Activated T-helper 17 cell treated with anti-CD3 and anti-CD28 coated beads, Interleukin-2, amount 50 U/mL, for 72 hours (primary cell): ENCODE measurements at places on chromosomes 16 and 17. TPM values are rescaled to one million over a fixed set of nuclear protein-coding genes. Genes with fewer than 3 reads are reported as not detected.

DNA sequence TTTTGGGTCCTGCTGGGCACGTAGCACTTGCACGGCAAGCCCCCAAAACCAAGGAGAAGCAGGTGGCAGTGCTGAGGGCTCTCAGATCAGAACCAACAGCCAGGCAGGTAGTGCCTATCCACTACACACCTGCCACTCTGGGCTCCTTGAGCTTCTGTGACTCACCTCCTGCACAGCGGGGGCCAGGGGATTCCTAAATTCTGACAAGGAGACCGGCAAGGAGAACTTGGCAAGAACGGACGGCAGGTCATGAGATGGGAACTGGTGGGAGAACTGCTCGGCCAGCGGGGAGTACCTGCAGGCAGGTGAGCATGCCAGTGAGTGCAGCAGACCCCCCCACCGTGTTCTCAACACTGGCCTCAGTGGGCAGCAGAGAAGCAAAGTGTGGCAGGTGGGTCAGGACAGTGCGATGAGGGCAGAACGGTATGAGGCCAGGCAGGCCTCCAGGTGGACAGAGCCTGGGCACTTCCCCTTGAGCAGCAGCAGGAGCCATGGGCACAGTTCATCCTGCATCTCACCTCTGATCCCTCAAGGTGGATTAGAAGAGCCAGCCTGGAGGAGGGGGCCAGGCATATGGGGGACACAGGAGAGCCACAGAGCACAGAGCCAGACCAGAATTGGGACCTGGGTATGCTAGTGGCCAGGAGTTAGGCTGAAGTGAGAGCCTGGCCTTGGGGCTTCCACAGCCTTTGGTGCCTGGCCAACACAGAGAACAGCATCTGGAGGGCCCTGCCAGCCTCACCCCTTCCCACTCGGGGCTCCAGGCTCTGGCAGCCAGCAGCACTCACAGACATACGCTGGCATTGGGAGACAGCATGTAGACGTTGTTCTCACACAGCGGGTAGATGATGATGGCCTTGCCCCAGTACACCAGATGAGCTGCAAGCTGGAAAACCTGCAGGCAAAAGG lies 14.7 kb downstream of the MPG start:
- no peak for ATAC-seq

DNA sequence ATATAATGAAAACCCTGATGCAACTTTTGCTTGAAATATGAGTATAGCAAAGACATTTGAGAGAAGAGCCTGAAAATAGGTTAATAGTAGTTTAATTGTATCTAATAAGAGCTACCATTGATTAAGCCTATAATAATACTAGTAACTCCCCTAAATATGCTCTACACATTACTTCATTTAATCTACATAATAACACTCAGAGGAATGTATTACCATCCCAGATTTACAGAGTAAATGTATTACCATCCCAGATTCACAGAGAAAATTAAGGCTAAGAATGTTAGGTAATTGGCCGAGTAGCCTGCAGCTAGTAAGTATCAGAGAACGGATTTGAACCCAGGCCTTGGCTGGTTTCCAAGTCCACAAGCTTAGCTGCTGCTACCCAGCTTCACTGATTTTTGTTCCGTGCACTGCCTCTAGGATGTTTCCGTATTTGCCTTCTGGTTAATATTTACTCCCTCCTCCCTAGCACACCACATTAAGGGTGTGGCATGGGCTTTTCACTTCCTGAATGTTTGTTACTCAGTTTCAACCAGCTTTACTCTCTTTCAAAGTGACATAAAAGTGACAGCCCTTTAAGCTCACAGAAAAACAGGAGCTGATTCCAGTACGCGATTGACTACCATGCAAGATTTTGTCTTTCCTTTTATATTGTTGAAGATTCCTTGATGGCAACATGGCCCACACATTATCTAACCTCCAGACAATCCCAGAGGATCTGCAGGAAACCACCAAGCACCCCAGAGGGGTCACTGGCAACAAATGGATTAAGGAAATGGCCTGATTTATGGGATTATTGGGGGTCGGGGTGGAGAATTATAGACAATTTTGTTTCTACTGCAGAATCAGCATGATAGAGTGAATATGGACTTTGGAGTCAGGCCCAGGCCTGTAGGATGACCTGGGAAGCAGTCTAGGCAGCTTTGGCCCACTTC lies 26.7 kb upstream of the TOX3 start:
- no peak for ATAC-seq

GRCh38 chr16:4613636-4614570 lies 785 bp downstream of the UBALD1 start:
- no peak for ATAC-seq

TBC1D28 gene
- total RNA-seq = not detected
